ENCODE measurements at places on chromosomes 7 and 10.

DNA sequence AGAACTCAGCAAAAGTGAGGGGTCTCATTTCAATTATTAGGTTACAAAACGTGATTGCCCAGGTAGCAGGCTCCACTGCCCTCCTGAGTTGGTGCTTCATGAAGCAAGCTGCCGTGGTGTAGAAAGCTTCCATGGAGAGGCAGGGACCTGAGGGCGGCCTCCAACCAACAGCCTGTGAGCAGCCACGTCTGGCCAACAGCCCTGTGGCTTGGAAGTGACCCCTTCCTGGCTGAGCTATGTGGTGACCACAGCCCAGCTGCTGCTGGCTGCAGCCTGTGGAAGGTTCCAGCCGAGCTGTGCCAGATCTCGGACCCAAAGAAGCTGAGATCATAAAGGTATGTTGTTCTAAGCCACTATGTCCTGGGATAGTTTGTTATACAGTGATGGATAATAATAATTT lies 122.5 kb upstream of the KLF6 start:
- no peak for DNase-seq

GRCh38 chr7:98459529-98459928 lies 58.6 kb upstream of the BAIAP2L1 start:
- DNase-seq: no peak

GRCh38 chr7:114085313-114085591 lies 166.4 kb upstream of the PPP1R3A start:
- DNase-seq: no peak

GRCh38 chr7:16675277-16675676 lies 29.3 kb downstream of the BZW2 start:
- DNase-seq: no peak

DNA sequence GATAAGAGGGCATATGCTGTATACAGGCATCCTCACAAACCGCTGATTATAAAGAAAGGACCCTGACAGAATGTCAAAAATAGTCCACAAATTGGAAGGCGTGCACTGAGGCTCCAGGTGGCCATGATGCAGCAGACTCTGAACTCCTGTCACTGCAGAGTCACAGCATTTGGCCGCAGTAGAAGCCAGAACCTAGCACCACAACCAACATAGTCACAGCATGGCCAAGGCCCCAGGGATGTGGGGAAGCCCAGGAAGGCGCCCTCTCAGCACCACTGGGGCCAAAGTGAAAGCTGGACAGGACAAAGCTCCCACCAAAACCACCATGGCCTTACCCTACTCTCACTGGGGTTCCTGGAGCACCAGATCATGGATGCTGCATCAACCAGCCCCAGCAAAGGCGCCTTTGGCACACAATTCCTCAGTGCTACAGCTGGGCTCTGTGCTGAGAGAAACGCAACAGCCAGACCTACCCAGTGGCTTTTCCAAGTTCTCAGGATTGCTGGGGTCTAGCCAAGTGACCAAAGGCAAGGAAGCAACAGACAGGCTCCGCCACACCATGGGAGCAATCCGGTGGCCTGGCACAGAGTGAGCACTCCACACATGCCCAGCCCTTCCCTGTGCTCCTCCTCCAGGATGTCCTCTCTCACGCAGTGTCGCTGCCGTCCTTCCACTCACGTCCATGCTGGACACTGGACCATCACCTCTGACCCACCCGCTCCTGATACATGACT lies 60.2 kb downstream of the STK17A start:
- no peak for DNase-seq

DNA sequence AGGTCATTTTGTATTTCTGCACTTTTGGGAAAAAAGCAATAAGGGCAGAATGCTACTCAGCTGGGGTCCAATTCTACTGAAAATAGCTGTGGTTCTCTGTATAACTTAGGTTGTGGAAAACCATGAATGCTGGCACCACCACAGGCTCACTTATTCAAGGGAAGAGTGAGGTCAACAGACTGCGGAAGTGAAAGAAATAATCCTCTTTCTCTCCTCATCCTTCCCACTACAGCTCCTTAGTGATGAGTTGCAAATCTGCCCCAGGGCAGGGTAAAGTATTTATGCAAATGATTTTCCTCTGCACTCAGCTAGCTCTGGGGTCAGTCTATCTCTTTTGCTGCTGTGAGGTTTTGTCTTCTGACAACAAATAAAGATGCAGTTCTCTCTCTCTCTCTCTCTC lies 74.1 kb upstream of the PTPRZ1 start:
- DNase-seq: no peak

DNA sequence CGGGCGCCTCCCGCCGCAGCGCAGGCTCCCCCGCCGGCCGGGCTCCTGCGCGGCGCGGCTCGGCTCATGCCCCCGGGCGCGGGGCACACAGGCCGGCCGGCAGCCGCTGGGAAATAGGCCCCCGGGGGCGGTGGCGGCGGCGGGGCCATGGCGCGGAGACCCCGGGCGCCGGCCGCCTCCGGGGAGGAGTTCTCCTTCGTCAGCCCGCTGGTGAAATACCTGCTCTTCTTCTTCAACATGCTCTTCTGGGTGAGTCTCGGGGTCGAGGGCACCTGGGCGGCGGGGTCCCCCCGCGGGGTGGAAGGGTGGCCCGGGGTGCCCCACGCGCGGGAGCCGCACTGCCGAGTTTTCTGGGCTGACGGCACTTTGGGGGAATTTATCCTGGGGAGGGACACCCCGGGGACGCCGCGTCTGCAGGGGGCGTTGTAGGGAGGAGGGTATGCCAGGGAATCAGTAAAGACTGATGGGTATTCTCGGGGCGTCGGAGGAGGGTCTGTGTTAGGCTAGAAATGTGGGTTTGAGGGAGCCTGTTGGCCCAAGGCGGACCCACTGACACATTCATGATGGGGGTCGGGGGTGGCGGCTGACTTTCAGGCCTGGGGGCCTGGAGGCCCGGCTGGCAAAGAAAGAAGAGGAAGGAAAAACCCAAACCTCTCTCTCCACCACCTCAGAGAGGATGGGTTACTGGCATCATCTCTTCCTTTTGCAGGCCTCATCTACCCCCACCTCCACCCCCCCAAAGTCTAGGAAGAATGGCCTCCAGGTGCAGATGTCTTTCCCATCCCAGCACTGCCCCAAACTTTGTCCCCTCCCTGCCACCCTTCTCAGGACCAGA lies 544 bp downstream of the TSPAN33 start:
- DNase-seq: peak; percentile 20

DNA sequence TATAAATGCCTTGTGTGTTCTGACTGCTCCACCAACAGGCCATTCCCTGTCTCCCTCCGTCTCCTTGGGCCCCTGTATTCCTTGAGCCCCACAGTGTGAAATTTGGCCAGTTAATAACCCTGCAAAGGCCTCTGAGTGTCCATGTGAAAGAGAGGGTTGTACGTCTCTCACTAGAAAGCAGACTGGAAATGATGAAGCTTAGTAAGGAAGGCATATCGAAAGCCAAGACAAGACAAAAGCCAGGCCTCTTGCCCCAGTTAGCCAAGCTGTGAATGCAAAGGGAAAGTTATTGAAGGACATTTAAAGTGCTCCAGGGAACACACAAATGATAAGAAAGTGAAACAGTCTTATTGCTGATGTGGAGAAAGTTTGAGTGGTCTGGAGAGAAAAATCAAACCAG lies 680.2 kb downstream of the SDK1 start:
- no peak for DNase-seq

DNA sequence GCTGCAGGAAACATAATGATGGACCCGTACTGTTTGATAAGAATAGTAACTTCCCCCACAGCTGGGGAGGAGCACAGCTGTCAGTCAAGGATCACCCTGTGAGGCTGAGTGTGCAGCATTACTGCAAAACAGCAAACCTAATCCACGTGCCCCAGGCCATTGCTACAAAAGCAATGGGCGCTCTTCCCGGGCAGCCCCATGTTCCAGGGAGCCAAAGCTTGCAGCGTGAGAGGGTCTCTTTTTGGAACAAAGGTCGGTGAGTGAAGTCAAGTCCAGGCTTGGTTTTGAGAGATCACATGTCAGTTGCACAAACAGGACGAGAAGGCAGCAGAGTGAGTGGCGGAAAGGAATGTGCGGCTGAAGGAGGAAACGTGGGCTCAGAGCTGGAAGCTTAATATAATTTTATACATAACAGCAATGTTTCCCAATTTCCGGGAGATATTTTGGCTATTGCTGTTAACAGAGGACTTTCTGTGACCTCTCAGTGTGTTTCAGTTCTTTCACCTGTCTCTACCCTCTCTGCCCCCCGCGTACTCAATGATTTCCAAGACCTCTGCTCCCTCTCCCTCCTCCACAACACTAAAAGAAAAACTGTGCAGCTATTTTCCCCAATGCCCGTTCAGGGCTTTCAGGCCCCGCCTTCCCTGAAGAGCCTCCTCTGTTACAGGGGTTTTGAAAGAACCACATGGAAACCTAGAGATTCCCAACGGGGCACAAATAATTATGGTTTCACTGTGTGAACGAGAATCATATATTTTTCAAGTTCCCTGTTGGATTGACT lies 128.9 kb downstream of the MTPAP start:
- no peak for DNase-seq

DNA sequence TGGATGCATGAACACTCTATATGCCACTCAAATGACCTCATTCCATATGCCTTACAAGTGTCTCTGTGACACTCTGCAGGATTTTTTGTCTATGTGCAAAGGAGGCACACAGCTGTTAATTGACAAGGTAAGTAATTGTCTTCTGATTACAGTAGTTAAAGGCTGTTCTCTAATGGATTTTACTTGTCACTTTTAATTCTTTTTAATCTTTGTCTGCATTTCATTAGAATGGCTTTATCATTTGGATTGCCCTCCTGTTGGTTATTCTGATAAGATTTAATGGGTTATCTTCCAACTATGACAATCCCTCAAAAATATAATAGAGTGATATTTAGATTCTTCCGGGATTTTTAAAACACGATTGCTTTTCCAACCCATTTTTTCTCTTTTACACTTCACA lies 290.0 kb upstream of the TEX47 start:
- DNase-seq: no peak

GRCh38 chr7:2165610-2166594 lies 66.8 kb downstream of the MAD1L1 start:
- no peak for DNase-seq

- DNase-seq: no peak
Observed at GRCh38 chr10:71262027-71262426, 49.7 kb downstream of the UNC5B start.

GRCh38 chr10:52004342-52004949 lies 305.1 kb upstream of the CSTF2T start:
- no peak for DNase-seq

DNA sequence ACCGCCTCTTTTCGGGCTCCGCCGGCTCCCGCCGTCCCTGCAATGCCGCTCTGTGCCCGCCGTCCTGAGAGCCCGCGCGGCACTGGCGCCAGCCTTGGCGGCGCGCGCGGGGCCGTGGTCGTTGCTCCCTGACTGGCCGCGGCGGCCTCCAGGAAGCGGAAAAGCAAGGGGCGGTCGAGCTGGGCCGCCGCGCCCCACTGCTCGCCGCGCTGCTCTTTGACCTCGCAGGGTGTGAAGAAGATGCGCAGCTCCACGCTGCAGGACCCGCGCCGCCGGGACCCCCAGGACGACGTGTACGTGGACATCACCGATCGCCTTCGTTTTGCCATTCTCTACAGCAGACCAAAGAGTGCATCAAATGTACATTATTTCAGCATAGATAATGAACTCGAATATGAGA lies at the start of gene CDC14C:
TSS of gene CDC14C (plus strand) at position 115 of the 400 bp plus-strand sequence. CDS start at position 241, 126 bp downstream.
- DNase-seq: peak; percentile 9

- no peak for DNase-seq
Observed at GRCh38 chr7:21939136-21939857, 6.4 kb downstream of the CDCA7L start.

GRCh38 chr10:65360497-65360896 lies 1565.3 kb upstream of the LRRTM3 start:
- DNase-seq: no peak

DNA sequence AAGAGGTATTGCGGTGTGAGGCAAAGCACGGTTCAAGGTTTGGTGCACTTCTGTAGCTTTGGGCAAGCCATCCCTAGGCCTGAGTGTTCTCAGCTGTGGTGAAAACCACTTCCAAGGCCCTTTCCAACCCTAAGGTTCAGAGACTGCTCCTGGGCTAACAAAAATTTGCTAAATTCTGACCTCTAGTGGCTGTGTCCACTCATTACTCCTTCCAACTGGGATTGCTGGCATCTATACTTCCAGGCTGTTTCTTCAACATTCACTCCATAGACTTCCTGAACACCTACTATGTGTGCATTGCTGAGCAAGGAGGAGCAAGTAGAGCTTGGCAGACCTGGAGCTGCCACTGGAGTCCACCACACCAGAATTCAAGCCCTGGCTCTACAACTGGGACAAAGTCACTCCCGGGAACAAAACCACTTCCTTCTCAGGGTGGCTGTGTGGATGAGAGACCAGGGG lies 29.3 kb upstream of the SH3PXD2A start:
- DNase-seq: no peak

GRCh38 chr10:104199567-104199966 lies 32.6 kb downstream of the CFAP43 start:
- DNase-seq: no peak

GRCh38 chr10:123402656-123403055 lies 248.5 kb downstream of the BUB3 start:
- DNase-seq: no peak

- DNase-seq: no peak
Observed at GRCh38 chr7:151426904-151427704, 12.8 kb downstream of the CRYGN start.

- peak; percentile 67 for DNase-seq
Observed at GRCh38 chr10:103193107-103193819, at the start of gene NT5C2. Gene NT5C2, minus strand, starts transcription at chr10:103193272. Its CDS starts 18,314 bp downstream, at chr10:103174958.

GRCh38 chr7:53609185-53609584 lies 573.8 kb downstream of the POM121L12 start:
- DNase-seq: no peak

GRCh38 chr7:133349101-133349500 lies 96.2 kb downstream of the EXOC4 start:
- DNase-seq: no peak

DNA sequence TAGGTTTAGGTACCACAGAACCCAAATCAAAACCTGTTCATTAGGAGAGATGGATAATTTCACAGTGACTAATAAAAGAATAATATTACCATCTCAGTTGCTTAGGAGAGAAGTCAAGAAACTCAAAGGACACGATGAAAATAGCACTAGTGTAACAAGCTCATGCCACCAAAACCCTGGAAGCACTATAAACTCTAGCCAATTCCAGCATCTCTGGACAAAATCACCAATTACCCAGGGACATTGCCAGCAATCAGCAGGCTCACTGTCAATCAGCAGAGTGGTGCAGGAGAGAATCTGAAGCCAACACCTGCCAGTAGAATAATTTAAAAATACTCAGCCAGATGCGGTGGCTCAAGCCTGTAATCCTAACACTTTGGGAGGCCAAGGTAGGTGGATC lies 88.9 kb downstream of the ARMH3 start:
- DNase-seq: no peak

Data from activated gamma-delta T cell (primary cell).